Immature natural killer cell (primary cell): ENCODE measurements at places on chromosomes 1 and 21.

- H3K36me3 ChIP-seq, result no peaks in the 10 kb centered on the region
- H3K4me1 ChIP-seq, result no peaks in the 10 kb centered on the region
- H3K27me3 ChIP-seq, result peaks cover 2% of the 10 kb centered on the region
- no peak for DNase-seq
- no peak overlapping the region for H3K27ac ChIP-seq
Measured at GRCh38 chr21:15442743-15443469, 286.9 kb upstream of the USP25 start.

DNA sequence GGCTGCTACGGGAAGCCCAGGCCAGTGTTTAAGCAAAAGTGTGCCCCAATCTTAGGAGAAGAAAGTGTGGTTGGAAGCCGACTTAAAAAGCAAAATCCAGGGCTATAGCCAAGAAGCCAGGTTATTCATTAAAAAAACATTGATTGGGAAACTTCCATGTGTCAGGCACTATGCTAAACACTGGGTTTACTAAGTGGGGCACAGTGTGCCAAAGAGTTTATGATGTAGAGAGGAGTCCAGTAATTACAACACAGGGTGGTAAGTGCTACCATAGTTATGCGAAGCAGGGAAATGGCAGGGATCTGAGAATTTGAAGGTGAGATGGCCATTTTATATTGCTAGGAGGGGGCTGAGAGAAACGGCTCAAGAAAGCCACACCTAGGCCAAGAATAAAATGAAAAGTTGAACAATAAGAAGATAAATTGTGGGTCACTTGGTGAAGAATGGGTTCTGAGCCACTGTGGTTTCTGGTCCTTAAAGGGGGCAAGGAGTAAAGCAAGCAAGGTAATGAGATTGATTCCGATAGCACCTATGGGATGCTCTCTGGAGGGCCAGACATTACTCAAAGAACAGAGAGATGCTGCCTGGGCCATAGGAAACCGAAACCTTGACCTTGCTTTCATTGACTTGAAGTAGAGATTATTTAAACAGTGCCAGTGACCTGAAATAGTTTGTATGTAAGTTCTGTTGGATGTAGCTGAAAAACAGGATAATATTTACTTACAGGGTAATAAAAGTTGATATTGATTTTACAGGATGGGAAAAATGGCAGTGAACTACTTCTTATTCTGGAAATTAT, 177.8 kb downstream of the GIPC2 start:
- no peak overlapping the region for H3K27ac ChIP-seq
- H3K4me1 ChIP-seq, result no peaks in the 10 kb centered on the region
- H3K36me3 ChIP-seq, result no peaks in the 10 kb centered on the region
- DNase-seq, result no peak

GRCh38 chr1:112960384-112960783, 4.4 kb upstream of the SLC16A1 start:
- H3K36me3 ChIP-seq, result peaks cover 9% of the 10 kb centered on the region
- peaks cover 40% of the 10 kb centered on the region for H3K4me1 ChIP-seq
- no peak overlapping the region for H3K4me3 ChIP-seq
- H3K27me3 ChIP-seq, result peaks cover 3% of the 10 kb centered on the region

GRCh38 chr1:62301726-62302390, 17.4 kb downstream of the KANK4 start:
- no peak overlapping the region for H3K27ac ChIP-seq
- H3K4me3 ChIP-seq, result no peak overlapping the region
- no peaks in the 10 kb centered on the region for H3K36me3 ChIP-seq
- peaks cover 3% of the 10 kb centered on the region for H3K27me3 ChIP-seq
- no peaks in the 10 kb centered on the region for H3K4me1 ChIP-seq

DNA sequence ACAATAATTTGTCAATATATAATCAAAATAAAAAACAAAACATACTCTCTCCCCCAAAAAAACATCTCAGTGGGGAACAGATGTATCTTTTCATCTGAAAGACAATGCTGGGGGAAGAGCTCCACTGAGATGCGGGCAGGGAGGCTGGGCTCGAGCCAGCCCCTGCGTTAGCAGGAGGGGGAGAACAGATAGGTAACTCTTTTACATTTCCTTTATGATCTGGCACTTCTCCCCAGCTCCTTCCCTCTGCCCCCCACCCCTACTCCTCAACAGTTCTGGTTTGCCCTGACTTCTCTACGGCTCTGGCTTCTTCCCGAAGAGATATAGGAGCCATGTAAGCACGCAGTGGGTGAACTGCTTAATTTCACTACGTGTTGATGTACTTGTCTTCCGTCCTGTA, 12.4 kb downstream of the LEPR start:
- DNase-seq, result no peak
- no peak overlapping the region for H3K4me3 ChIP-seq
- no peak overlapping the region for H3K27ac ChIP-seq
- H3K36me3 ChIP-seq, result peaks cover 7% of the 10 kb centered on the region
- no peaks in the 10 kb centered on the region for H3K27me3 ChIP-seq

DNA sequence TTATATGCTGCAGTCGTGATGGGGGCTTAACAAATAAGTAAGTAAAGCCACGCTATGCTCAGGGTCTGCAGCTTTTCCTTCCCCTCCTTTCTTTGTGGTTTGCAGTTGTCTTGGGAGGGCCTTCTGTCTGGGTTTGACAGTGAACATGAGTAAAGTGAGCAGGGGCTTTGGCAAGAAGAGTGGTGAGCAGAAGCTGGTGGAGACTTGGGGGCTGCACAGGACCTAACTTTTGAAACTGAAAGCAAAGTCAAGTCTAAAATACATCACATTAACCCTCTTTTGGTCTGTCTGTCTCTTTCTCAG, 368.6 kb upstream of the VAMP3 start:
- no peak overlapping the region for H3K27ac ChIP-seq
- no peak for DNase-seq
- H3K36me3 ChIP-seq, result no peaks in the 10 kb centered on the region
- H3K27me3 ChIP-seq, result peaks cover 11% of the 10 kb centered on the region

GRCh38 chr1:14098294-14098913, 398.4 kb downstream of the PRDM2 start:
- no peak overlapping the region for H3K4me3 ChIP-seq
- no peaks in the 10 kb centered on the region for H3K27me3 ChIP-seq
- no peak overlapping the region for H3K27ac ChIP-seq
- no peaks in the 10 kb centered on the region for H3K36me3 ChIP-seq
- no peaks in the 10 kb centered on the region for H3K4me1 ChIP-seq
